GM20000 (cell line): ENCODE measurements at places on chromosomes 7 and 10.

DNA sequence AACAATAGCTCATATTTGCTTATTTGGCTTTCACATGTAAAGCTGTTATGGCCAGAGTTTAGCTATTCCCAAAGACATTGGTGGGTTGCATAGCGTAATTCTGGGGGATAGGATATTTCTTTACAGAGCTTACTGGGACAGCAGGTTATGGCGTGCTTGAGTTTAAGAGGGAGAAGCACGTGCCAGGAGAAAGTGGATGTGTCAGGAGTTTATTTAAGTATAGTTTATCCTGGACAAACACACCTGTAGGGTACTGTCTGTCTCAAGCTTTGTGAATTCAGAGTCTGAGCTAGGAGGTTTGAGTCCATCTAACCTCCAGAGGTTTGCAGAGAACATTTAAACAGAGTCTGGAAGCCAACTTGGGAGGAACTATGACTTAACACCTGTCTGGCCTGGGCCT lies 21.3 kb downstream of the GBF1 start:
- no peak for DNase-seq

GRCh38 chr7:17668122-17668521 lies 272.2 kb downstream of the SNX13 start:
- no peak for DNase-seq

DNA sequence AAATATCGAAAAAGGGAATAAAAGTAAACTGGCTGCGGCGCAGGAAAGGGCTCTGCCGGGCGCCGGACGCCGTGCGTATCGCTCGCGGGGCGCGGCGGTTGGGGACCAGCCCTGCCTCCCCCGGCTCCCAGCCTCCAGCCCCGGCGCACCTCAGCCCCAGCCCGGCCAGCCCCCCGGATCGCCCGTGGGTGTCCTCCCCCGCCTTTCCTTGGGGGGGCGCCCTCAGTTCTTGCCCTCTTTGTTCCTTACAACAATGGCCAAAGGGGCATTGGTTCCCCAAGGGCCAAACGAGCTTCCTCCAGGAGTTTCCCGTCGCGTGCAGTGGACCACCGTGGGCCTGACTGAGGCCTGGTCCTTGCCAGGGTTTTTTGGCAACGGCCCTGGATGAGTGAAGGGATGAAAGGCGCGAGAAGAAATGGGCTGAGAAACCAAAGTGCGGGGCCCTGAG lies 1.2 kb downstream of the MACROH2A2 start:
- DNase-seq, result no peak

DNA sequence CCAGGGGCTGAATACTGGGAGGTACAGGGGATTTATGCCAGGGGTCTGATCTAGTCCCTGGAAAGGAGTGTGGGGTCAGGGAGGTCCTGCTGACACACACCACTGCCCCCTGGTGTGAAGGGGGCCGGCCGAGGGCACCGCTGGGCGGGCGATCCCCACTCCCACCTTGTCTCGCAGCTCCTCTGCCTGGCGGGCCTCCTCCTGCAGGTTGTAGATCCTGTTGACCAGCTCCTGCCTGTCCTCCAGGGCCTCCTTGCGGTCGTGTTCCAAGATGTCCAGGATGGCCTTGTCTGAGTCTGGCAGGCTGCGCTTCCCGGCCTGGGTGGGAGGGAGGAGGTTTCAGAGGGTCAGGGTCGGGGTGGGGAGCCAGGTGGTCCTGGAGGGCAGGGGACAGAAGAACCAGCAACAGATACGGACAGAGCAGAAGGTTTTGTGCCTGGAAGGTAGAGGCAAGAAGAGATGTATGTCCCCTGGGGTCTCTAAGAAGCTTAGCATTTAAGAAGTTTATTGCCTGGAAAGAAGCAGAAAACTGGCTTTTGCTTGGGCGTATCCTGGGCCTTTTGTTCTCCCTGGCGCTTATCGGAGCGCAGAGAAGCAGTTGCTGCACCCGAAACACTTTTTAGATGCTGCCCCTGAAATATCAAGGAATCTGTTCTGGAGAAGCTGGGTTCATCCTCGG lies 94.5 kb upstream of the GNA12 start:
- no peak for DNase-seq

GRCh38 chr7:16078076-16078952 lies 343.0 kb downstream of the CRPPA start:
- peak; percentile 6 for DNase-seq

DNA sequence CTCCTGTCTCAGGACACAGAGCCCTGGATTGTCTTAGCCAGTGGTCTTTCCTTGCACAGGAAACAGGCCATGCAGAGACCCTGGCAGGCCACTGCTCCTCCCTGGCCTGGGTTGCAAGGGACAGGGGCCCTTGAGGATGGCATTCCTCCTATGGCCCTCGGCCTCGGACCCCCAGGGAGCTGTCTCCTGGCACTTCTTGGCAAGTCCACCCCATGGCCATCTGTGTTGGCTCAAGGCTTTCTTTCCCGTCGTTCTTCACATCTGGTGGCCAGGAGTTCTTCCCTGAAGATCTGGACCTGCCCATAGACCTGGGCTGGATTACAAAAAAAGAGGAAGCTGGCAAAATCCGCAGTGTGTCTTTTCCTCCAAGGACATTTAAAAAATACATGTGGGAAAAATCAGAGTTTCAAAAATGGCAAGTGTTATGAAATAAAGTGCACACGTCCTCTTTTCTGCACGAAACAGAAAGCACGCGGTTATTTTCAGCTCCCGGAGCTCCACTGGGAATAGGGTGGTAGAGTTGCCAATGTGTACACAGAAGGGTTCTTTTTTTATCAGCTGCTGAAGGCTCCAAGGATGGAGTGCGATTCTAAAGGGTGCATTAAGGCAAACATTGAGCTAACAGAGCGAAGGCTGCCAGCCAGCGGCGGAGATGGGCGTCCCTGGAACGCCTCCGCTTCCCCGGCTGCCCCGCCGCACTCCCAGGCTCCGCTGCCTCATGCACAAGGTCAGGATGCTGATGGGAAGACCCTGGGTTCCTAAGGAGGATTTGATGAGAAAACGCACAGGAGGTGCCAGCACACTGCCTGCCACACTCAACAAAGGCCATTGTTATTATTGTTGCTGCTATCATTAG lies 62.8 kb upstream of the FAM20C start:
- DNase-seq, result no peak
